Caki2 (cell line): ENCODE measurements at places on chromosomes 12 and 14. TPM values are rescaled to one million over a fixed set of nuclear protein-coding genes. Genes with fewer than 3 reads are reported as not detected.

The TAS2R43 gene
- total RNA-seq: not detected in 2 replicates

The PRICKLE1 gene
- 9.5 and 10.7 TPM in 2 replicates for total RNA-seq

The LTBP2 gene
- total RNA-seq: 7.6 and 34.4 TPM in 2 replicates

The ASCL1 gene
- total RNA-seq: not detected in 2 replicates

The OAS2 gene
- 0.30 and 1.0 TPM in 2 replicates for total RNA-seq

The RFLNA gene
- total RNA-seq: 0.07 TPM in 1 of 2 replicates, not detected in the other

The MAP3K9 gene
- total RNA-seq: 3.5 and 7.2 TPM in 2 replicates

The ADGRD1 gene
- not detected in 2 replicates for total RNA-seq

The PIP4K2C gene
- 33.7 and 39.2 TPM in 2 replicates for total RNA-seq

The CBX5 gene
- total RNA-seq: 40.4 and 44.3 TPM in 2 replicates

The FERMT2 gene
- 46.0 and 65.1 TPM in 2 replicates for total RNA-seq

The TOMM20L gene
- not detected in 2 replicates for total RNA-seq

The GALC gene
- total RNA-seq: 9.6 and 10.8 TPM in 2 replicates

The KRT3 gene
- total RNA-seq: not detected in 2 replicates
